ENCODE measurements at places on chromosomes 1 and 21.

DNA sequence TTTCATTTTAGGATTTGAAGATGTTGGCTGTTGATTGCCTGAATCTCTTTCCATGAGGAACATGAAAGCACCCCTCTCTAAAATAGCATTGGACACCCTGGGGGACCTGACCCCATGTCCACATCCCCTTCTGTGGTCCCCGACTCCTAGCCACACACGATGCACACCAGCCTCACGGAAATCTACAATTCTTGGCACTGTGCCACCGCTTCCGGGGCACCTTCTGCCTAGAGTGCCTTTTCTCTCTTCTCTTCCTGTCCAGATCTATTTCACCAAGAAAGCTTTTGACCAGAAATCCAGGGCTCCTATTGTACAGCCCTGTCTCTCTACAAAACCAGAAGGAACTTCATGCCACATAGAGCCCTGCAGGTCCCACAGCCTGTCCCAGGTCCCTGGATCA lies 50.3 kb downstream of the MYSM1 start:
- no peak for DNase-seq

DNA sequence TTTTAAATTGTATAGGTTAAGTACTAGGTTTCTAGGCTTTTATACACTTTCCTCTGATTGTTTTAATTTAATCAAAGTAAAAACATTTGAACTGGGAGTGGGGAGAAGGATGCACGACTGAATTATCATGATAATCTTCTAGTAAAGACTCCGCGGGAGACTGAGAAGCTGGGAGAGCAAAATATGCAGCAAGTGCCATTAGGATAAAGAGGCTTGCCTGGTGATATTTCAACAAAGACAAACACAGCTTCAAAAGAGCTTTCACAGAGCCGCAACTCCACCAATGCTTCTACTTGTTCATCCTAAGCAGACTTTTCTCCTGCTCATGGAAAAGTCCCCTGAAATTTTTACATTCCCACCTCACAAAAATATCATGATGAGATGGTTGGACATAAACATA lies 239.0 kb upstream of the PTBP2 start:
- DNase-seq = no peak

DNA sequence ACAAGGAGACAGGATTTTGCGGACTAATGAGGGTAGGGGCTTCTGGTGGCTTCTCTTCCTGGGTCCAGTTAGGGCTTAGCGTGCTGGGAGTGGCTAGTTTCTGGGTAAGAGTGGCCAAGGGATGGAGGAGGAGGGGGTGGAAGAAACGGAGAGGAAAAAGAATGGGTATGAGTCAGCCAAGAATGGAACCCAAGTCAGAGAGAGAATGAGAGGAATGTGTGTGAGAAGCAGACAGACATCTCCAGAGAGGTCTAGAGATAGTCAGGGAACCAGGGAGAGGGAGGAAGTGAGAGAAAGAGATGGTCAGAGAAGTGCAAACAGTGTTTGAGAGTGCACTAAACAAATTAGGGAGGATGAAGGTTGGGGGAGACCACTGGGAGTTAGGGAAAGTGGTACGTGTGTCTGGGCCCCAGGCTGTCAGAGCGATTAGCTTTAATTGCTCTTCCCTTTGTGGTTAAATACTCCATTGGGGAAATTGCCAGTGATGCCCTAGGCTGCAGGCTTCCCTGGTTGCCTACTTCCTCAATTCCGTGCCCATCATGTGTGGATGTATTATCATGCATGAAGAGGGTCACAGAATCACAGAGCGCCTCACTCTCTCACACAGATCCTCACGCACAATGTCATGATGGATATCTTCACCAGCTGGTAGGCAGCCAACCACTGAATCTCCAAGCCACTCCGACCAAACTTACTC lies 1.4 kb downstream of the PEA15 start:
- no peak for DNase-seq

DNA sequence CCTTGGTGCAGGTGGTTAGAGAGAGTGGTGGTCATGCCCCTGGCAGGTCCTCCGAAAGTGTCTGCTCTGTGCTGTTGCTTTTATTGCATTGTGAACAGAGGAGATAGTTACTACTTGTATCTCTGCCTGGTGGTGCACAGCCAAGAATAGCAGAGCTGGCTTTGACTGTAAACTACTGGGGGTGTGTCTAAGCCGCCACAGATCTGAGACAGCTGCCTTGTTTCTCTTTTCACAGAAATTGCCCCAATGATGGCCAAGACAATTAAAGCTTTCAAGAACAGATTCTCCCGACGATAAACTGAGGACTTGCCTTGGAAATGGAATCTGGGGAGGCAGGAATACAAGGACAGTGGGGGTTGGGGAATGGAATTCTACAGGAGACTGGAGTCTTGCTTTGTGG lies 16.0 kb downstream of the ELOA start:
- DNase-seq = no peak

DNA sequence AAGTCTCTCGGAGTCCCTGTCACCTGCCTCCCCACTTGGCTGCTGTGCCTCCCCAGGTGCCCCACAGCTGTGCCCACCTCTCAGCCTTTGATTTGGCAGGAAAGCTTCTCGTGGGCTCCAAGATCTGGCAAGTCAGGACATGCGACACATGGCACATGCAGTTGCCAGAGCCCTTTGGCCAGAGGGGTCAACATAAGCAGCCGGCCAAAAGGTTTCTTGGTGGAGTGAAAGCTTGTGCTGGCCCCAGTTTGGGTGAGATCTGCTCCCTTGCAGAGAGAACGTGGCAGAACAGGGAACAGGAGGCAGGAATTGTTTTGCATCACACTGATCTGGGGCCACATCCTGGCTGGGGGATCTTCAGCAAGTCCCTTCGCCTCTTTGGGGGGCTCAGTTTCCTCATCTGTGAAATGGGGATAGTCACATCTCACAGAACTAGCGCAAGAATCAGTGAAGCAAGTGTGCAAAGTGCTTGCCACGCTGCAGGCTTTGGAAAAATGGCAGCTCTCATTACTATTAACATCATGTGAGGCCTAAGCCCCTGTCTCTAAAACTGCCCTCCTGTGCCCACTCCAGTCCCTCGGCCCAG lies 232.6 kb downstream of the TRABD2B start:
- DNase-seq = no peak

DNA sequence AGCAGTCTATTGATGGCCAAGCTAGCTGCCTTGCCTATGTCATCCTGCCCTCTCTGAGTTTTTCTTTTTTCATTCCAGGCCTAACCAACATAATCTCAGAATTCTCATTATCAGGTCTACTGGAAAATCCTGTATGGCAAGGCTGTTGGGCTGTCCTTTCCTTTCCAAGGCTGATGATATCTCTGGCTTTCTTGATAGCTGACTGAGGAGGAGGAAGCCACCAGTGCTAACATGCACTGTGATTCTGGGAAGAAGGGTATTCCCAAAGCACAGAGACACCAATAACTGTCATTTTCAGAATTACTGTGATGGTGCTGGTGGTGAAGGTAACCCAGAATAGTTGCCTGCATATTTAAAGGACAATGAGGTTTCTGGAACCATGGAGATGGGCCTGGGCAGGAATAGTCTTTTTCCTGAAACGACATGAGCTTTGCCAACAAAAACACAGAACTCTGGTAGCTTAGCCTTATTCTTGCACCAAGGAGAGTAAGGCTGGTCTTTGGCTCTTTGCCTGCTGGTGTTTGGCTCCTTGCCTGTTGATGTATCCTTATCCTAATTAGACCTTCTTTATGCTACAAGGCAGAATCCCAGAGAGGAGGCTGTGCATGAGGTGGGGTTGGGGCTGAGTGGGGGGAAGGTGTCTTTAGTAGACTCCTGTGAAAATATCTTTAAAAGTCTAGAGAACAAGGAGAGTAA lies 157.4 kb downstream of the TNFSF18 start:
- DNase-seq = no peak

GRCh38 chr1:77348549-77348948 lies 66.7 kb downstream of the AK5 start:
- DNase-seq = no peak
